A549 treated with CpdA at 1 μM for 4 hours (cell line): ENCODE measurements at places on chromosomes 2 and 18. TPM values are rescaled to one million over a fixed set of nuclear protein-coding genes. Genes with fewer than 3 reads are reported as not detected.

Gene IL37
- not detected in 5 replicates for total RNA-seq

Gene KATNAL2
- 1.5 to 1.9 TPM (median 1.7 TPM) in 5 replicates for total RNA-seq

Gene FAM228A
- total RNA-seq = not detected in 5 replicates

Gene FHL2
- total RNA-seq = 63.2 to 81.4 TPM (median 74.6 TPM) in 5 replicates

Gene STAT4
- total RNA-seq = 3.2 to 4.5 TPM (median 3.8 TPM) in 5 replicates

Gene LINC00305
- total RNA-seq = not detected in 5 replicates

Gene EFEMP1
- 30.5 to 60.6 TPM (median 41.0 TPM) in 5 replicates for total RNA-seq

Gene MALT1
- total RNA-seq = 11.1 to 13.4 TPM (median 12.7 TPM) in 5 replicates

Gene COLEC12
- total RNA-seq = 0.03 to 0.07 TPM (median 0.06 TPM) in 3 of 5 replicates, not detected in the others

Gene POU3F3
- total RNA-seq = 0.03 to 0.05 TPM in 2 of 5 replicates, not detected in the others

Gene TIA1
- 40.5 to 53.0 TPM (median 50.9 TPM) in 5 replicates for total RNA-seq

Gene GULP1
- total RNA-seq = 30.9 to 57.0 TPM (median 41.8 TPM) in 5 replicates

Gene IGFBP5
- total RNA-seq = 0.21 to 0.31 TPM (median 0.30 TPM) in 5 replicates

Gene DNAH7
- 0.76 to 1.5 TPM (median 0.81 TPM) in 5 replicates for total RNA-seq

Gene TEX44
- total RNA-seq = not detected in 5 replicates

Gene SRD5A2
- 0.02 to 0.04 TPM in 2 of 5 replicates, not detected in the others for total RNA-seq

Gene CTLA4
- not detected in 5 replicates for total RNA-seq

Gene IL36RN
- total RNA-seq = 0.03 to 0.07 TPM (median 0.06 TPM) in 4 of 5 replicates, not detected in the other

Gene IFIH1
- 0.95 to 1.9 TPM (median 1.3 TPM) in 5 replicates for total RNA-seq

Gene FTCDNL1
- total RNA-seq = 1.8 to 3.1 TPM (median 3.0 TPM) in 5 replicates

Gene MYO7B
- 0.12 to 0.32 TPM (median 0.21 TPM) in 5 replicates for total RNA-seq

Gene NEU2
- not detected in 5 replicates for total RNA-seq
